ENCODE measurements at places on chromosomes 7 and 10.

- no peak for DNase-seq
These were observed 30.2 kb downstream of the WDR86 start for GRCh38 chr7:151379534-151380198.

- no peak for DNase-seq
These were observed 1.6 kb downstream of the ACHE start for GRCh38 chr7:100893910-100894721.

GRCh38 chr7:37987732-37988131, 67.3 kb downstream of the EPDR1 start:
- DNase-seq: peak; percentile 74

DNA sequence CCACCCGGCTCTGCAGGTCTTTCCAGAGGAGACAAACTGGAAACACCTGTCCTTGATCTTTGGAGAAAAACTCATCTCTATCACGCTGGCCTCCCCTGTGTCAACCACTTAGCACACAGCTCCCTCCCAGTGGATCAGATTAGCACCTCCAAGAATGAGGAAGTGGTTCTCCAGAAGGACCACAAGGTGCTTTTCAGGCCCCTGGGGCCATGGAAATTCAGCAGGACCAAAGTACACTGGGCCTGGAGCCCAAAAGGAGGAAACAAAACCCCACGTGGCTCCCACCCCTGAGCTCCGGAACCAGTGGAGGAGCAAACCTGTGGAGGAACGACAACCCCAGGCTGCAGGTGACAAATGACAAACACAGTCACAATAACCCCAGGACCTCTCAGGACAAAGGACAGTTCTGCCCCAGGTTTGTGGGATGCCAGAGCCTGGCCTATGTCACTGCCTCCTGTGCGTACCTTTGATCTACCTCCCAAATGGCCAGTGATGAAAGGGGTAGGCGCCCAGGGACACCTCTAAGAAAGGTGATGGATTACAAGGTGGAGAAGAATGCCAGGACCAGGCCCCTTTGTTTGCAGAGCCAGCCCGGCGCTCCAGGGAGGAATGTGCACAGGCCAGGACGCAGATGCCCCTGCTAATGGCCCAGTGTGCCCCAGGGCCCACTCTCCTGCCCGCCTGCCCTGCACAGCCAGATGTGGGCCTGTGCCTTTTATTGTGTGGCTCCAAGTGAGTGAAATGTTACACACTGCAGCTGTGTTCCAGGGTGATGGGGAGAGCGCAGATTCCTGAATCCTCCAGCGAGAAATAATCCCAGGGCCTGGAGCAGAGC, 5.7 kb downstream of the TNS3 start:
- peak; percentile 94 for DNase-seq

DNA sequence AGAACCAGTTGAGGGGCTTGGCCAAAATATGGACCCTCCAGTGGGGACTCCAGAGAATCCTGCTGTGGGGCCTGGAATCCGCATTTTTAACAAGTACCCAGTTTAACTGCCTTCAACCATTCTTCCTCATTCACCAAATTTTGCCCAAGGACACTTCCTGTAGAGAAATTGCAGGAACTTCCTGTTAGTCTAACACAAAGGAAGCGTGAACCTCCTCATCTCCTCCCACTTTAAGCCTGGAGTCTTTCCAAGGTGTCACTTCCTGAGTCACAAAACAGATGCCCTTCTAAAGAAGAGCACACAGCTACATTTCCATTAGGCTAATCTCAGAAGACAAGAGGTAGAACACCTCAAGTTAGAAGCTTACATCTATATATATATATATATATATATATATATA, 188.4 kb downstream of the PPP1R17 start:
- DNase-seq: no peak

DNA sequence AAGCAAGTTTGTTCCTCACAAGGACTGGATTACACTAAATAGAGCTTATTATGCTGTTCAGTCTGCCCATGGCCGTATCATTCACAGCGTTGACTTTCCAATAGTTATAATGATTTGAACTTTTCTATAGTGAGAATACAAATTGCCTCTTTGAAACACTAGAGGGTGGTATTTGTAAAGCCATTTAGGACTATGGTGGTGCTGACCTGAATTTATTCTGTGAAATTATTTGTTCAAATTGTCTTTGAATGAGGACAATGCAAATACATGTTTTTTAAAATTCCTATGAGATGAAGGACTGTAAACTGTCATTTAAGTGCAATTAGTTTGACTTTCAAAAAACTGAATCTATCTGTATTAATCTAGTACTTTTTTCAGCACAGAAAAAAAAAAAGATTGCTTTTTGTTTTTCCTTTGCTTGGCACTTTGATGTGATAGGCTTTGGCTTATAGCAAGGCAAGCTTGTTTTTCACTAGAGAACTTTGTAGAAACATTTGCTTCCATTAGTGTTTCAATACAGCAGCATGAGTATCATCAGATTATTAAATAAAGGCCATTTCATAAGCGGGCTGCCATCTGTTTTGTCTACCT, 122.7 kb upstream of the TMEM229A start:
- DNase-seq: peak; percentile 45

DNA sequence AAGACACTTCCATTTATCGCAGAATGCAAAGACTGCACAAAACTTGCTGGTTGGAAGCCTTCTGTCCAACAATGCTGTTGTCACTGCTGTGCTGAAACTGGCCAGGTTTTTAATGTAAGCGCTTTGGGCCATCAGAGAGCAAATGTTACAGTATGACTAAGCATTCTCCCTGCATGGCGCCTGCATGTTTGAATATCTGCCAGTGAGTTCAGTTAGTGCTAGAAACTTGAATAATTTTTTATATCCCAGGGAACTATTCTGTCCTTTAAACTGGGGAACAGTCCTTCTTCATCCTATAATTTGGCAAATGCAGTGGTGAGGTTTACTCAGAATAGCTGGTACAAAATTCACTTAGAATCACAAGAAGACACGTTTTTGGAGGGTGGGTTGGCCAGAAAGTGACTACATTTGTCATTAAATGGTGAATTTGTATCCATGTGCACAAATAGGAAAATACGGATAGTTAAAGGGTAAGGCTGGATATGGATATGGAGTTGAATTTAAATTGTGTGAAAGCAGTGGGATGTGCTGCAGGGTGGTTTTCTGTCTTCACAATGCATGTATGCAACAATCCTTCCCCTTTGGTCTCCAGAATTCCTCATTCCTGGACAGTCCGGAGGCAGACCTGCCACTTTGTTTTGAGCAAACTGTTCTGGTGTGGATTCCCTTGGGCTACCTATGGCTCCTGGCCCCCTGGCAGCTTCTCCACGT, 1.7 kb downstream of the ABCC2 start:
- peak; percentile 49 for DNase-seq

GRCh38 chr7:103710247-103710646, 264.2 kb upstream of the SLC26A5 start:
- DNase-seq: no peak
